ENCODE measurements at places on chromosomes 2 and 18.
A peak's percentile ranks its signal among the peaks of the same experiment; 100 is the strongest.

DNA sequence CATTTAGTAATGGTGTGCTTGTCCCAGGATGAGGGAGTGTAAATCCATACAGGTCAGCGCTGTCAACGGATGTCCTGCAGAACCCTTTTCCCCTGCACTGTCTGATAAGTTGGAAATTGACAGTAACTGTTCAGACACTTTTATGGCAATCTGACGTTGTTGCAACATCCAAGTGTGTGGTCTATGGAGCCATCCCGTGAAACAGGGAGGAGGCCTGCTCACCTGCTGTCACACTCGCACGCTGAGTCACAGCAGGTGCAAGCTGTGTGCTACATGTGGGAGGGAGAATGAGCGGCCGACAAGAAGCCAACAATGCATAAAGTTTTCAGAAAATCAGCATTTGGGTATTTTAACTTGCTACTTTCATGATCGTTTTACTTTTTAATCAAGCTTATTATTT is 43.7 kb upstream of the RMDN2 start:
- no peak for DNase-seq

GRCh38 chr2:73985308-73986084 is 786 bp downstream of the TET3 start:
- no peak for DNase-seq

- DNase-seq = peak; percentile 15
These were observed 157.8 kb upstream of the SLC1A4 start for GRCh38 chr2:64831134-64831976.

DNA sequence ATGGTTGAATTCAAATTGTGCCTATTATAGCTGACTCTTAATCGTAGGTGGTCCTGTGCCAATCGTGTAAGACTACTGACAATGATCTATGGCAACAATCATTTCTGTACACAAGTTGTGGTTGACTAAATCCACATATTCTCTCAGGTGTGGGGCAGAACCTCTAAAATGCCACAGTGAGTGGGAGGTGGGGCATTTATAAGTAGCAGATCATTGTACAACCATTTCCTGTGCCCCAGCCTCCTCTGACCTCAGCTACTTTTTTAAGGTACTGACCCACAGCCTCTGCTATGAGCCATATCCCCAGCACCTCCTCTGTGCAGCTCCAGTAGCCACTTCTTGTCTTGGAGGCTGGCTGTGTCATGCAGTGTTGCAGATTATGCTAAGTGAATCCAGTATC is 48.6 kb upstream of the RAPH1 start:
- DNase-seq = no peak

DNA sequence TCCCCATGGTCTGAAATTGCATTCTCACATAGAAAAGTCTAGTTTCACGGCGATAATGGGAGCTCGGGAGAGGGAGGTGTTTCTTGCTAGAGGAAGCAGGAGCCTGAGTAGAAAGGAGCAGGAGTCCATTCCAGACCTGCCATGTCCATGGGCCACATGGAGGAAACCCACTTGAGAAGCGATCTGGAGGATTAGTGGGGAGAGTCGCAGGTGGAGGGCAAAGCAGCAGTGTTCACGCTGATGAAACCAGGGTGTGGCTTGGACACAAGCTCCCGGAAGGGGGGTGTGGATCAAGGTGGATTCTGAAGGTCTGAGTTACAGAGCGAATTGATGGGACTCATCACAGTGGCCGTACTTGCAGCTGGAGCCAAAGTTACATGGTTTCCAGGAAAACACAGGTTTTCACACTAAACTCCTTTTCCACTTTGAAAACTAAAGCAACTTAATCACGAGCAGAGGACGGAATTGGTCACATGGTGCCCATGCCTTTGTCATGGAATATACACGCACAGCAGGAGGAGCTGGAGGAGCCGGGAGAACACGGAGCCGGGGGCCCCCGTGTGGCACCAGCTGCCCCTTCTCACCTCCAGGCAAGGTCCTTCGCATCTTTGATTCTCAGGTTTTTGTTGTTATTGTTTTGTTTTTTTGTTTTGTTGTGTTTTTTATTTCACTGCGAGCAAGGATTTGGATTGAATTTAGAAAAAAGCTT is 255.1 kb upstream of the MYT1L start:
- no peak for DNase-seq

- no peak for DNase-seq
These were observed 70.5 kb downstream of the TGIF1 start for GRCh38 chr18:3520230-3521085.

- DNase-seq = no peak
These were observed 56.2 kb upstream of the TMEFF2 start for GRCh38 chr2:192250961-192251360.

DNA sequence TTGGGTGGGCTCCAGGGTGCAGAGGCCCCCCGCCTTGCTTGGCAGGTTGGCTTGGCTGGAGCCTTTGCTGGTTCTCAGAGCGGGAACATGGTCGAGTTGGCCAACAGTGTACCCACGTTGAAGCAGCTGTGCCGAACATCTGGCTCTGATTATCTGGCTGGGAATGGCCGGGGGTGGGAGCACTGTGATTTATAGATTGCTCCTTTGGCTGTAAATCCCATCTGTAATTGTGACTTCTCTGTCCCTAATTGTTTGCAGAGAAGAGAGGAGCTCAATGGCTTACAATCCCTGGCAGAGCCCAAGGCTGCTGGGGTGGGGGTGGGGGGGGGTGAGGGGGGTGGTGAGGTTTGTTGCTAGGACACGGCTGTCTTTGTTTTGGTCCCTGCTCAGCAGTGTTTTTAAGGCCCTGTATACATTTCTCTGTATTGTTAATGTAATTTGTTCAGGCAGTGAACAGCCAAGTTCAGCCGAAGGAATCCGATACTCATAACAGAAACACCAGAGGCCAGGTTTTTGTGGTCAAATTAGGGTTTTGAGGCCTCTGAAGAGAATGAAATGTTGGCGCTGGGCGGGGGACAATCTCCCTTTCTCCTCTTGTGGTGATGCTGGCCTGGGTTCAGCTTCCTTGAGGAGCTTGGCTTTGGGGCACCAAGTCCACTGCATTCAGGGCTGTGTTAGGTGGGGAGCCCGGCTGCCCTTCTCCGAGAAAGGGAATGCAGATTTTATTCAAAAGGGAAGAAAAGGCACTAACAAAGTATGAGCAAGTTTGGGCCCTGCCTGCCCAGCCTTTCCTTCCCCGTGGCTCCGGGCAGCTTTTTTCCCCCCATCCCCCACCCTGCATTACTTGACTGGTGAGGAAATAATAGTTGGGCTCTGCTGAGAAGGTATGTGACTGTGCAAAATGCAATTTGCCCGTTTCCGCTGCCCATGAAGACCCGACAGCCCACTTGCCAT is 82.5 kb downstream of the TCF7L1 start:
- no peak for DNase-seq

- no peak for DNase-seq
These were observed 635.2 kb downstream of the DPP10 start for GRCh38 chr2:115077626-115078025.

DNA sequence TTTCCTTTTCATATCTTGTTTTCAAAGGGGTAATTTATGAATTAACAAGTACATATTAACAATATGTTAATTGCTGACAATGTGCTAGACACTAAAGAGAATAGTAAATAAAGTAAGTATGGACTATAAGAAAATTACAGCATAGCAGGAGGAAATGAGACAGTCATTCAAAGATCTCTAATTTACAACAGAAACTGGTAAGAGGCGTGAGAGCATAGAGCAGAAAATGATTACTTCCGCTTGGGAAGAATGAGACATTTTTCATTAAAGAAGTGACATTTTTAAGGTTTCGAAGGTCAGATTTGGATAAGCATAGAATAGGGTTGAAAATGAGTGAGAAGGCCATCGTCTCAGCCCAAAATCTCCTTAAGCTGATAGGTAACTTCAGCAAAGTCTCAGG is 184.4 kb upstream of the SESTD1 start:
- DNase-seq = no peak

DNA sequence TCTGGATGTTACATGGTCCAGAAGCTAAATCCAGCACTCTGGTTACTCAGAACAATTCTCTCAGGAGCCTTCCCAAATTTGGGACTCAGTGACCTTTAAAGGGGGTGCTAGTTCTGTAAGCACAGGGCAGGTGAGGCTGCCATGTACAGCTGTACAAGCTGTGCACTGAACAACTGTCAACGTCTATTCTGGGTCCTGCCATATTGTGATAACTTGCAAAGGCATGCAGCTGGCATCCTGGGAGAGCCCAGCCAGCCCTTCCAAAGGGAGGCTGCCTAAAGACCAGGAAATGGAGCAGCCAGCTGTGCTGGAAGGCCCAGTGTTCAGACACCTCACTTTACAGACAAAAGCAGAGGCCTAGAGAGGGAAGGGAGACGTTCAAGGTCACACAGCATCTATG is 204.8 kb downstream of the KLHL29 start:
- DNase-seq = no peak

- no peak for DNase-seq
These were observed 90.8 kb upstream of the MGAT4A start for GRCh38 chr2:98821629-98822135.

GRCh38 chr2:24040511-24040910 is 6.7 kb downstream of the WDCP start:
- DNase-seq = no peak

- DNase-seq = peak; percentile 69
These were observed at the start of gene STAT4 for GRCh38 chr2:191150600-191151330. STAT4 (minus strand) TSS chr2:191150994; CDS start chr2:191148203, 2,791 bp downstream.

DNA sequence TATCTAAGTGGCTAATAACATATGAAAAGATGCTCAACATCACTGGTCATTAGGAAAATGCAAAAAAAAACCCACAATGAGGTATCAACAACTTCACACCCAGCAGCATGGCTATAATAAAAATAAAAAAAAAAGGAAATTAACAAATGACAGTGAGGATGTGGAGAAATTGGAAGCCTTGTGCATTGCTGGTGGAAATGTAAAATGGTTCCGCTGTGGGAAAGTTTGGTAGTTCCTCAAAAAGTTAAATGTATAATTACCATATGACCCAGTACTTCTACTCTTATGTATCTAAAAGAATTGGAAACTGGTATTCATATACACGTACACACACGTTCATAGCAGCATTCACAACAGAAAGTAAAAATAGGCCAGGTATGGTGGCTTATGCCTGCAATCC is 15.5 kb upstream of the CACNB4 start:
- no peak for DNase-seq

DNA sequence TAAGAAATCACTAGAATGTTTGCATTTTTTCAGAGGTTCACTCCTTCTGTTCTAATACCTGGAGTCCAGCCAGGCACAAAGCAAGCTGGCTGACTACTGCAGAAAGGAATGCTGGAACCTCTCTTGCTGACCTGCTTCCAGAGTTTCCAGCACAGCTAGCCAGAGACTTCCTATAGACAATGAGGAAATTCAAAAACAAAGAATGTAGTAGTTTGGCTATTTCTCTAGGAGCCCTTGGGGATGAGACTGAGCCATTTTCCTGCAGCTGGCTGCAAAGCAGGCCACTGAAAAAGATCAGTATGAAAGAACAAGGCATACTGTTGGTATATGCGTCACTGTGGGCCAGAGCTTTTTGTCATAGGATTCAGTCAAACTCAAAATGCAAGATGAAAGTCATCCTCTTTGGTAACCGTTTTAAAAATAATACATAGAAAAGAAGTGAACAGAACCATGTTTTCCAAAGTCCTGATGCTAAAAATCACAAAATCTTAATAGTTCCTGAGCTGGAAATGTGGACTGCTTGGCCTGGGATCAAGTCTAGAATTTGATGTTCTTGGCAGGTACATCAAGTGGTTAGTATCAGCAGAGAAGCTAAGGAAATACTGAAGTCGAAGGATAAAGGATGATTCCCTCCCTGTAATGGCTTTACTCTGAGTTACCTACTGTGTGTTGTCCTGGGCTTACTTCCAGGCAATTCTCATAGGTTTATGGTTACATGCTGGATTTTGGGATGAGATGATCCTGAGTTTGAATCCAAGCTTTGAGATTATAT is 9.0 kb upstream of the DSEL start:
- no peak for DNase-seq

DNA sequence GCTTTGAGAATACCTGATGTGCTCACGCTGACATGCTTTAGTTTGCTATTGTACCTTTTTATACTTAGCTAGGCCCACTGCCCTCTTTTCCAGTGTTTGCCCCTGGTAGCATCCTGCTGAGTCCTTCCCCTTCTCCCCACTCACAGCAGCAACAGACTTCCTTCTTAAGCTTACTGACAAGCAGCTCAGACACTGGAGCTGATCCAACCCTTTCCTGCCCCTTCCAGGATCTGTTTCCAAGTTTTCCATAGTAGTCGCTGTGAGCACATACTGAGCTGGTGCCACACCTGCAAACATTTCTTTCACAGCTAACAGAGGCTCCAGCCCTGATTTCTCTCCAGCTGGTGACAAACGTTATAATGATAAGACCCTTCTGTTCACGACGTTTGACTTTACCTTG is 991.4 kb upstream of the CELF4 start:
- no peak for DNase-seq

DNA sequence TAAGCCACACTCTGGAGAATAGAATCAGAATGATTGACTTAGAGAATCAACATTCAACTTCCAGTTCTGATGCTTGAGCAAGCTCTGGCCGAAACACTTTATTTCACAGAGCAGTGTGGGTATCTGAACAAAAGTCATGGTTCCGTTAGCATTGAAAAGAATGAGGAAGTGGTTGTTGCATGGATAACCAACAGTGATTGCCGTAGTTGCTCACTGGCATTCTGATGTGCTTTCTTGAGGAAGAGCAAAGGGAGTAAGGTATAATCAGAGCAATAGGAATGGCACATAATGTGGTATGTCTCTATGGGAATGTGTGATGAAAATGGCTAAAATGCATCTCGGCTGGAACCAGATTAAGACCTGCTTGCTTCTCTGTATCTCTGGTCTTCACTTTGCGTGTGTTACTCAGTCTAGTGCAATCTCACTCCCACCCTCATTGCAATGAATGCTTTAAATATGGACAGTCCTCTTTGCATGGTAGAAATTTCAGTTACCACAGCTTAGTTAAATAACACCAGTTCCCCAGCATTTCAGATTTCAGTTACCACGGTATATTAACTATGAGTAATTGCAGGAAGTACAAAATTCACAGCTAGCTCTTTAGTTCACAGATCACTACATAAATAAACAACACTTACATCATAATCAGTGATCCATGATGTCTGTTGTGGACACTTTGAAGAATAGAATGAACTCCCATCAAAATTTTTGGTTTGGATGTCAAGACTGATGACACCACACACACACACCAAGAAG is 7.8 kb upstream of the RAB12 start:
- no peak for DNase-seq

DNA sequence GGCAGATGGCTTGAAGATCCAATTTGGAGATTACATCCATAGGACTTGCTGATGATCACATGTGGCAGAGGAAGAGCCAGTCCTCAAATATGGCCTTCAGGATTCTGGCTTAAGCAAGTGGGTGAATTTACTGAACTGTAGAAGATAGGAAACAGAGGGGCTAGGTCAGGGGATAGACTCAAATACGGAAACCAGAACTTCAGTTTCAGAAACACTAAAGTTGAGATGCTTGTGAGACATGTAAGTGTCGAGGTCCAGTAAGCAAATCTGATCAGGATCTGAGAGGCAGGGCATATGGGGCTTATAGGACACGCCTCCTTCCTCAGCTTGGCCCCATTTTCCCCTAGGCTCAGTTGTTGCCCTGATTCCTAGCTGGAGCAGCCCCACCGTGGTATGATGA is 107.7 kb downstream of the LBH start:
- no peak for DNase-seq

DNA sequence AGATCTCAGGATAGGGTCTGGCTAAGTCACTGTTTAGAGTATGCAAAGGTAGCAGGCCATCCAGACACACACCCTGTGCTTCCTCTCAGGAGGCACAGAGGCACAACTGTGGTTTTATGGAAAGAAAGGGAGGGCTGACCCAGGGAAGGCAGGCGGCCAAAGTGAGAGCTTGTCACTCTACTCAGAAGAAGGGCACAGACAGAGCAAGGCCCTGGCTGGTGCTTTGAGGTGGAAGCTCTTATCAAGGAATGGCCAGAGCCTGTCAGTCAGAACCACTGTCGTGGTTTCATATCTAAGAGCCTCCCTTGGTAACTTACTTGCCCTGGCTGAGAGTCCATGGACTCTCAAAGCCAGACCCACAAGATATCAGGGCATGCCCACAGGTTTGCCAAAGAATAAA is 40.7 kb downstream of the SLC9A2 start:
- no peak for DNase-seq

Measured in right renal pelvis (tissue), 4 donors.